NCI-H526 (cell line): ENCODE measurements at places on chromosomes 4 and X.
A peak's percentile ranks its signal among the peaks of the same experiment; 100 is the strongest.

DNA sequence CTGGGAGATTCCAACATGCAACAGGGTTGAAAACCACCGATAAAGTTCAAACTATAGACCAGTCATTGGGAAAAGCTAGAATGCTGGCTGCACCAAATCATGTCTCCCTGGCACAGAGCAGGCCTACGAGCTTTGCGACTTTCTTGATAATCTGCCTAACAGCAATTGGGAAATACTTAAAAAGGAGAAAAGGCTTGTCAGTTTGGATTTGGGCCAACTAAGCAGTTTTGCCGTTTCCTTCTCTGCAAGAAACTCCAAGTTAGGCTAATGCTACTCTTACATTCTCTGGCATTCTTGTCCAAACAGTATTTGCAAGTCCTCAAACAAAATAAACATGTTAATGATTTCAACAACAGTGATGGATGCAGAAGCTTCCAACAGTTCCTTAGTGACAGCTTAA lies 87.9 kb downstream of the PDK3 start:
- DNase-seq = no peak

DNA sequence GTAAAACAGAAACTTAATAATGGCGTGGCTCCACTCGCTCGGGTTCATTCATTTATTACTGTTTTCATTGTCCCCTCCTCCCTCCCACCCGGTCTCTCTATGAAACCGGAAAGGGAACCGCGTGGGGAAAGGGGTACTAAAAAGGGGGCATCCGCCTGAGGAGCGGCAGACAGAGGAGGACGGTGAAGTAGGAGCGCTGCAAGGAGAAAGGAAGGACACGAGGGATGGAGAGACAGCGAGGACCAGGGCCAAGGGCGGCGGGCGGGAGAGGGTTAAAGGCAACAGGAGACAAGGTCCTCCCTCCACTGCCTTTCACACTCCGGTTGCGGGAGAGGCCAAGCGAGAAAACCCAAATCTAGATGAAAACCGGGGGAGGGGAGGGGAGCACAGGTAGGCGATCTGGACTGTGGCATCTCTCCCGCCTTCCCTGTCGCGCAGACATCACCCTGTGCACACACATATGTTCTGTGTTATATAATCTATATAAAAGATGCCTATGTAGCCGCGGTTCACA lies 829 bp downstream of the ELOVL6 start:
- DNase-seq = peak; percentile 67

DNA sequence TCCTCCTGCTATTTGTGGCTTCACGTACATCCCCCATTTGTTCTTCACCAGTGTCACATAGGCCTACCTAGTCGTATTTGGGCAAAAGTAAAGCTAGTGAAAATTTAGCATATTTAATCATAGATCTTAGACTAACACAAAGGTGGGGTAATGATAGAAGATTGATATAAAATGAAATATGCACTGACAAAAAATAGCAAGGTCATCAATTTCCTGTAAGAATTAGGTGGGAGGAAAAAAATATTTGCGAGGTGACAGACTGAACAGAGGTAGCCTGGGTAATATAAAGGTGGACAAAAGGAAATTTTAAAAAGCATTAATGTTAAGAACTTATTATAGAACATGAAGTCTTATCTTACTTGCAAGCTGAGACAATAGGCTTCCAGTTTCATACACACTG lies 239.9 kb downstream of the PCDH10 start:
- no peak for DNase-seq

DNA sequence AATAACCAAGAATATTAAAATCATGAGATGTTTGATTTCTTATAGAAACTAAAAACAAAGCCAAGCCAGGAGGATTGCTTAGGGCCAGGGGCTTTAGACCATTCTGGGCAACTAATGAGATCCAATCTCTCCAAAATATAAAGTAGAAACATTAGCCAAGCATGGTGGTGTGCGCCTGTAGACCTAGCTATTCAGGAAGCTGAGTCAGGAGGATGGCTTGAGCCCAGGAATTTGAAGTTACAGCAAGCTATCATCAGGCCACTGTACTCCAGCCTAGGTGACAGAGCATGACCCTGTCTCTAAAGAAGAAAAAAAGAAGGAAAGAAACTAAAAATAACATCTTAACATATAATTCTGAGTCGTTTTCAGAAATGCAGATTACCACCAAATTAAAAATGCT lies 96.7 kb downstream of the NAF1 start:
- no peak for DNase-seq

DNA sequence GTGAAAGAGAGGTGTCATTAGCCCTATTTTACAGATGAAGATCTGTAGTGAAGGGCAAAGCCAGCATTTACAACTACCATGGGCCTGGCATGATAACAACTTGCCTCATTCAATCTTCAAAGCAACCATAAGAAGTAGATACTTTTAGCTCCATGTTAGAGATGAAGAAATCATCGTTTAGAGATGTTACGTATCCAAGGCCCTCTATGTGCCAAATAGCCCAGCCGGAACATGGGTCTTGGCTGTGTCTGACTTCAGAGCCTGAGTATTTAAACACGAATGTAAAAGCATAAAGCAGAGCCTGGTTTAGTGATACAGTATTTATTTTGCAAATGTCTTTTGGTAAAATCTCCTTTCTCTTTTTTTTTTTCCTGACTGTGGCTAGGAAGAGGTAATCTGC lies 197.1 kb downstream of the RASL11B start:
- DNase-seq = no peak

- DNase-seq = no peak
Measured at GRCh38 chr4:102616636-102617035, 115.5 kb downstream of the NFKB1 start.
